Stimulated activated CD4-positive, alpha-beta T cell treated with anti-CD3 and anti-CD28 coated beads, Interleukin-4, amount 100 ng/mL, for 48 hours (primary cell): ENCODE measurements at places on chromosomes 2 and 18.

DNA sequence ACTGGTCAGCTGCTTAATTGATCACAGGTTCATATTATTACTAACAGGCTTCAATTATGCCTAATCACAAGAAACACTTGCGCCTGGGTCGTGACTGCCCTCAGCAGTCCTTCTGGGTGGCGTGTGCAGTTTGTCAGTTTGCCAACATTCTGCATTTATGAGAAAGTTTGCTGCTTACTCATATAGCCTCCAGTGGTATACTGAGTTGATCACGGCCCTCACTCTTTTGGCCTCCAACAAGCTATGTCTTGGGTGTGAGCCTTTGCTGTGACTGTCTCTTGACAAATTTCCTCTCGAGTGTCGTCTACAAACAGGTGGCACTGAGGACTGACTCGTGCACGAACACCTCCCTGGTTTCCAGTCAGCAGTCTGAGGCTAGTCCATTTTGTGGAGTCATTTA is 27.3 kb downstream of the DCDC2C start:
- DNase-seq, result no peak

GRCh38 chr18:34639687-34640086 is 70.4 kb upstream of the DTNA start:
- DNase-seq, result no peak

DNA sequence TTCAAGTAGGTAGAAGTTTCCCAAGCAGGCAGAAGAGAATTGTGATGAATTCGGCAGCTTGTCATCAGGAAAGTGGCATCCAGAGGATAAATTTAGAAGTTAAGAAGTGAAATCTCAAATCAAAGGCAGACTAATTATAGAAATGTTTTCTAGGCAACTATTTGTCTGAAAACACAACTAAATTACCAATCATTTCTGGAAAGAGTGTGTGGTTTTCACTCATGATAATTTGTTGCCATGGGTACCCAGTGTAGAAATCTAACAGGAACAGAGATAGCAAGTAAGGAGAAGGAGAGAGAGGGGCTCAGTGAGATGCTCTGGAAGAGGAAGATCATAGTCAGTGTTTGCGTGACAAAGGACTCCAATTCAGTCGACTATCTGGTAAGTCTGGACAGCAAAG is 208.1 kb downstream of the NCKAP5 start:
- DNase-seq, result no peak

DNA sequence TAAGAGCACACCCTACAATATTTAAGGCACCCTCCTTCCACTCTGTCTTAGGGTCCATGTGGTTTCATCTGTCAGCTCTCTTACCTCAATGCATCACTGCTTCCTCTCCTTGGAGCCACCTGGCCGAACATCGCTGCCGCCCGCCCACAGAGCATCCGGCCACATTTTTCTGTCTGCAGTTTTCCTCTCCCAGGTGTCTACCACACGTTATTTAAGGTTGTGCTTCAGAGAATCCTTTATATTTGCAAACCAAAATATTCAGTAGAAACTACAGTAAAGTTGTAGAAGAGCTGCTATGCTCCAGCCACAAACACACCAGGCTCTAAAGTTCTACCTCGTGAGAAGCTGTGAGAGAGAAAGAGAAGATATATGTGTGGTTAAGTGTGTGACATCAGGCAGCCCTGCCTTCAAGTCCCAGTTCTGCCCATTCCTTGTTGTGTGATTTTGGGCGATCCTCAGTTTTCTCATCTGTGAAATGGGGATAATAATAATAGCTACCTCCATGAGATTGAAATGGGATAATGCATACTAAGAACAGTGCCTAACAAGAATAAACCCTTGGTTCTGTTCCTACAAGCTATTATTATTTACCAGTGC is 4.9 kb upstream of the STK17B start:
- peak; percentile 57 for DNase-seq

DNA sequence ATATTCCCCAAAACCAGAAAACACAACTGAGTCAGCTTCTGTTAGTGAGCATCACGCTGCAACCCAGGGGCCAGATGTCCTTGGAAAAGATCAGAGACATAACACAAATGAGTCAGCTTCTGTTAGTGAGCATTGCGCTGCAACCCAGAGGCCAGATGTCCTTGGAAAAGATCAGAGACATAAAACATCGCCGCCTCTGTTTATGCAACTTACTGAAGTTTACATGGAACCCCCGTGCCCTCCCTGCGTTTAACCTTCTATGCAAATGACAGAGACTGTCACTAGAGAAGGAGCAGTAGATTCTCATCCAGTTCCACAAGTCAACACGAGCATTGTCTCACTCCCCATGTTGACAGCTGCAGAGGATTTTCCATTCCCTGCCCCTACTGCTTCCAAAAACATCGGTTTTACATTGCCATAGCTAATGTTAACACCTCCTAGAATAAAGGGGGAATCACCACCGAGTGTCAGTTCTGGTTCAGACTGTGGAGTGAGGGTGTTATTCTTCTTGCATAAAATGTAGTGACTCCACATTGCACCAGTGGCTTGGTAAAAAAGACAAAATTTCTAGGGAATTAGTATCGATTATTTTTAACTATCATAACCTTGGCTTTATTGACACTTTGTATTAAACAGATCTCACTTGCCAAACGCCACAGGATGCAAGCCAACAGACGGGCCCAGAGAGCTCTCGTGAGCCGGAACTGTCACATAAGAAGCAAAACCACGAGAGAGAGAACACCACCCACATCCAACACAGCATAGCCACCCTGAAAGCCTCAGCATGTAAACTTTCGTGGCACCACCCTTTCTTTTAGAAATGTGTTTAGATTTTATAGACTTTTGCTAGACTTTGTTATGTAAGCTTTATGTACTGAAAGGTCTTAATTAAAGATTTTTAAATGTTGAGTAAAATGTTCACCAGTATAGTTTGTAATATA is 87.7 kb downstream of the SH3YL1 start:
- peak; percentile 25 for DNase-seq

- no peak for DNase-seq
These were observed 86.3 kb upstream of the NPAS2 start for GRCh38 chr2:100733391-100734187.

GRCh38 chr2:124796647-124797046 is 771.6 kb downstream of the CNTNAP5 start:
- no peak for DNase-seq

DNA sequence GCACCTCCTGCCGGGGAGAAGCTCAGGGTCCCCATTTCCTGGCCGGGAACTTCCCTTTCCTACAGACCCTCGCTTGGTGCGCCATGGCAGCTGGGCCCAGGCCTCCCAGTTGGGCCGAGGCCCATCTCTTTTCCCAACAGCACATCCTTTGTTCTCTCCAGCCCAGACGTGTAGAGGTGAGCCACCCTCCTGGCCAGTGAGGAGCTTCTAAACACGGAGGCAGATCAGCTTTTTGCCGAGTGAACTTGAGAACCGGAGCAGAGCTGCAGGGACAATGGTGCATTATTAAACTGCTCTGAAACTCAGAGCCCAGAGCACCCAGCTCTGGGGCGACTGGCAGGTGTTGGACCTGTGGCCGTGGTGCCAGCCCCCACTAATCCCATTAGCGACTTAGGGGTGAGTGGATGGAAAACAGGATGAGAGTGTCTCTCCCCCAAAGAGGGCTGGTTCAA is 25.4 kb downstream of the SH3BP4 start:
- DNase-seq, result no peak

DNA sequence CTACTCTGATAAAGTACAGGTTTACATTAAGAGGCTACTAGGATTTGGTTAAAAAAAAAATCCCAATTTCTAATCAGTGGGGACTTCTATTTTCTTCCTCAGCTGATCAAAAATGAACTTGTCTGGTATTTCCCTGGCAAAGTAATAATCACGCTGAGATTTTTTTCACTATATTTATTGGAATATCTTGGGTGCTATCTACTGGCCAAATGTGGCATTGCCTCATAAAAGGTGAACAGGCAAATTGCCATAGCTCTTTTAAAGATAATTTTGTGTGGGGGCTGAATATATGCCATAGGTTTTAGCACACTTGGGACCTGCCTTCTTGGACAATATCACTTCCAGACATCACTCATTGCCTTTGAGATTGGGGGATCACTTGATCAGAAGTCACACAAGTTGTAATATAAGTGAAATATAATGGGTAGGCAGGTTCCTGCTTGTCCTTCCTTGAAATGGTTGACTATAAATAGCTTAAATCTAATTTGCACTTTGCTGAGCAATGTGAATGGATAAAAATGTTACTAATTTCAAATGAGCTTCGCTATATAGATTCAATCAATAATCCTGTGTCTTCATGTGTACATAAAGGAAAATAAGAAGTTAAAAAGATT is 7.0 kb upstream of the NXPH2 start:
- DNase-seq, result no peak

GRCh38 chr2:11941201-11942177 is 195.1 kb downstream of the LPIN1 start:
- DNase-seq, result no peak

DNA sequence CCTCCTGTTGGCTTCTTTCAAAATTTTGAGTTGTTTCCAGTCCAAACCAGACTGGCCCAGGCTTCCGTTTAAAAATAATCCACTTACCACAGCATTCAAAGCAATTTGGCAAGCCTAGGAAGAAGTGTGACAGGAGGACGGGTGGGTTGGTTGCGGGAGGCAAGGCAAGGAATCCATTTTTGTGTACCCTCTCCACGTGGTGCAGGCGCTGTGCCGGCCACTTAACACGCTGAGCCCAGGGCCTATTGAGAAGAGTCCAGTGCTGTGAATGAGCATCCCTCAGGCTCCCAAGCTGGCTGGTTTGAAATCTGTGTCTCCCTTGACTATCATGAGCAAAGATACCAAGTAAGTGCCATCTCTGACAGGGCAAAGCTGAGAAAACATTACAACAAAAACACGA is 160.9 kb downstream of the NCKAP5 start:
- DNase-seq, result no peak

- DNase-seq, result no peak
These were observed 121.1 kb upstream of the ACAA2 start for GRCh38 chr18:49934457-49934856.

DNA sequence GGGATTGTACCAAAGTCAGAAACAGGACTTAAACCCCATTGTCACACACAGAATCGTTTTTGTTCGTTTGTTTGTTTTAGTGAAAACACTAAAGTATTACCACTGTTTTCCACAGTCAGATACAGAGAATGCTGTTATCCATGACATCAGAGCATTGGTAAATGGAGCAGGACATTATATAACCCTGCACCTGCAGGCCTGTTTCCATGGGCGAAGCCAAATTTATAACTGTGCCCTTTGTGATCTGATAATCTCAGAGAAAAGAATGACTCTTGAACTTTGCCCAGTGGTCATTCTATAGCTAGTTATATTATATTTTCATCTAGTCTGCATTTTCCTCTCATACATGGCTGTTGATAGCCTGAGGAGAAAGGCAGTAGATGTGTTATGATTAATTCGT is 217.6 kb downstream of the TMEM182 start:
- no peak for DNase-seq

DNA sequence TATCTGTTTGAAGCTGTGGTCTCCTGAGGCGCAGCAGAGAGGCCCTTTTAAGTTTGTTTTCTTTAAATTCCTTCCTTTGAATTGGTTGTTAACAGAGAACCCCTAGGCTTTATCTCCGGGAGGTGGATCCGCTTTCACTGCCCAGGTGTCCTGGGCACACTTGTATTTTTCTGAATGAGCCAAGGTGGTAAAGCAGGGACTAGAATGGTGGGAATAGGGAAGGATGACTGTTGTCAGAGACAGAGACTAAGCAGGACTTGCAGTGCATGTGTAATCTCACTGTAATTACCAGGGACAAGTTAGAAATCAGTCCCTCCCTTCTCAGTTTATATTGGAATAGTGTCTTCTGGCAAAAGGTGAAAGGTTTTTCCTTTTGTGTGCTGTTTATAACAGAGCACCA is 72.8 kb downstream of the PHLPP1 start:
- DNase-seq, result no peak

DNA sequence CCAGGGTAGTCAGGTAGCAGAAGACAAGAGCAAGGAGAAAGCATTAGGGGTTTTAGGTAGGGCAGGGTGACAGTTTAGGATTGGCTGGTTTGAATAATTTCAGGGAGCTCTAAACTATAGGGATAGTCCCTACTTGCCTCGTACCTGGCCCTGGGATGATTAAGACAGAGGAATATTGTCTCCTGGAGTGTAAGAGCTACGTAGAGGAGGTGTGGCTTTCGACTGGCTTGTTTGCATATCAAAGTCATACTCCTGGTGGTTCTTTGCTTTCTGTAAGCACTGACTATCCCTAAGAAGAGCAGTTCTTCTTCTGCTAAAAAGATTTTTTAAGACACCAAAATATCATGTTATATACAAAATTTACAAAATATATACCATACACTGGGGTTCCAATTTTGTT is 1867.4 kb downstream of the SUCLG1 start:
- DNase-seq, result no peak

DNA sequence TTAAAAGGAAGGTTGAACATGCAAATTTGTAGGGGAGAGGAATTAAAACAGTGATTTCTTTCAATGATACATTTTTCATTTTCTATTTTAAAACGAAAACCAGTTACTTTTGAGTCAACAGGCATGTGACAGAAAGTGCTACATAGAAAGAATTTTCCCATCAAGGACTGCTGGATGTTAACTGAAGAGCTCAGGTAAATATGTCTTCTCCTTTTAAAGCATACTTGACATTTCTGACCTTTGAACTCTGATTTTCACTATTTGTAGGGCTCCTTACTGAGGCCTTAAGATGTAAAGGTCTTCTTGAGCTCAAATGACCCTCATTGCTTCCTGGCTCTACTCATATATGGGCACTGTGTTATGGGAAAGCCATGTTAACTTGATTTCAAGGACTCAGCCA is 32.4 kb downstream of the FIGN start:
- DNase-seq, result no peak

DNA sequence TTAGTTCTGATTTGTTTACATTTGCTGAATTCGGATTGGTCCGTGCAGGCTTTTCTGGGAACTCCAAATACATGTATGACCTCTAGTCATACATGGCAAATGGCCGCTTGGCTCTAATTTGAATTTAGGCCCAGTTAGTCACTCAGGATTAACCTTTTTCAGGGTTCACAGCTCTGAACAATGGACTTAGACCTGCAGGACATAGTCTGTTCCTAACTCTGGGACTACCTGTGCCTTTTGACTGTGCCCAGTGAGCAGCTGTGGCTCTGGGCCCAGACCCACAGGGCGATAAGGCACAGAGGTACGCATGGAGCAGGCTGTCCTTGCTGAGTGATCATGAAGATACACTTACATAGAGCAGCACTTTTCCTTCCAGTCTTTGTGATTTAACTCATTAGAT is 28.5 kb downstream of the IL37 start:
- no peak for DNase-seq
